ENCODE measurements at places on chromosomes 4 and X.

- DNase-seq = no peak
Observed at GRCh38 chr4:124491361-124492145, 221.0 kb downstream of the ANKRD50 start.

DNA sequence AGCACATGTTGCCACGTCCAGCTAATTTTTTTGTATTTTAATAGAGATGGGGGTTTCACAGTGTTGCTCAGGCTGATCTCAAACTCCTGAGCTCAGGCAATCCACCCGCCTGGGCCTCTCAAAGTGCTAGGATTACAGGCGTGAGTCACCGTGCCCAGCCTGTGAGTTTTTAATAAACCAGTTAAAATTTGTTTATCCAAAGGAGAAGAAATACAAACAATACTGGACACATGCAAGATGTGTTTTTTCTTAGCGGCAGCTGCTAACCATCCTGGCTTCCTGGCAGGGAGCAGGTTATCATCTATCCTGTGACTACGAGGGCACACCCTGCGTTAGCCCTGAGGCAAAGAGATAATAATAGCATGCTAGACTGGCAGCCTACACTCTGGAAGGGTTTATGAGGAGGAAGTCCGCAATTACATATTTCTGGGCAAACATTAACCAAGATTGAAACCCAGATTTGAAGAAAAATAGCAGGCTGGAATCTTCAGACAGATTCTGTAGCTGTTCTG, 191.4 kb downstream of the SPRY1 start:
- no peak for DNase-seq

- no peak for DNase-seq
Observed at GRCh38 chr4:80336582-80336981, 1.1 kb downstream of the CFAP299 start.

DNA sequence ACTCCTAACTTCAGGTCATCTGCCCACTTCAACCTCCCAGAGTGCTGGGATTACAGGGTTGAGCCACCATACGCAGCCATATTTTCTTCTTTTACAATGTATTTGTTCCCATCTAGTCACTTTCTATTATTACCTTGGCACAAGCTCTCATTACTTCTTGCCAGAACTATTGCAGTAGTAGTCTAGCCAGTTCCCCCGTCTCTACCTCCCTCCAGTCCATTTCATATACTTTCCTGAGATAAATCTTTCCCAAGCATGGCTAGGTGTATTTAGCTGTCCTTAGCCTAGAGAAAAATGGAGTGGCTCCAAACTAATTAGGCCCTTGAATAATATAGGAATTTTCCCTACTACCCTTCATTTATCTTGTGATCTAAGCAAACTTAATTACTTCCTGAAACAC, 412.2 kb downstream of the RPA4 start:
- DNase-seq = no peak

GRCh38 chr4:175716961-175717360, 95.1 kb downstream of the GPM6A start:
- DNase-seq = no peak

DNA sequence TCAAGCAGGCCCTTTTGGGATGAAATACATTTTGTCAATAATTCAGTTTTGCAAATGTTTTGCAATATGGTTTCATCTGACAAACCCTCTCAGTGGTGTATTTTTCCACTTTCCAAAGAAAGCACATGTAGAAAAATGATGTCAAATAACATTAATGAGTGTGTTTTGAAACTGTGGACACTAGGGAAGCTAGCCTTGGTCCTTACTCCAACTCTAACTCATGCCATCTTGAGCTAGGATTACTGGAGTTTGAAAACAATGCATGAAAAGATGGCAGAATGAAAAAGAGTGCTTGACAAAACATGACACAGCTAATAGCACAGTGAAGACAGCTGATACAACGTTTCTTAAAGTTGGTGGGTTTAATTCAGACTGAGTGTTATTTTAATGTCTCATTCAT, 41.4 kb downstream of the HAND2 start:
- DNase-seq = no peak

- no peak for DNase-seq
Observed at GRCh38 chrX:81003491-81004185, 194.0 kb upstream of the BRWD3 start.

- DNase-seq = no peak
Observed at GRCh38 chrX:42832764-42833549, 55.0 kb upstream of the PPP1R2C start.

DNA sequence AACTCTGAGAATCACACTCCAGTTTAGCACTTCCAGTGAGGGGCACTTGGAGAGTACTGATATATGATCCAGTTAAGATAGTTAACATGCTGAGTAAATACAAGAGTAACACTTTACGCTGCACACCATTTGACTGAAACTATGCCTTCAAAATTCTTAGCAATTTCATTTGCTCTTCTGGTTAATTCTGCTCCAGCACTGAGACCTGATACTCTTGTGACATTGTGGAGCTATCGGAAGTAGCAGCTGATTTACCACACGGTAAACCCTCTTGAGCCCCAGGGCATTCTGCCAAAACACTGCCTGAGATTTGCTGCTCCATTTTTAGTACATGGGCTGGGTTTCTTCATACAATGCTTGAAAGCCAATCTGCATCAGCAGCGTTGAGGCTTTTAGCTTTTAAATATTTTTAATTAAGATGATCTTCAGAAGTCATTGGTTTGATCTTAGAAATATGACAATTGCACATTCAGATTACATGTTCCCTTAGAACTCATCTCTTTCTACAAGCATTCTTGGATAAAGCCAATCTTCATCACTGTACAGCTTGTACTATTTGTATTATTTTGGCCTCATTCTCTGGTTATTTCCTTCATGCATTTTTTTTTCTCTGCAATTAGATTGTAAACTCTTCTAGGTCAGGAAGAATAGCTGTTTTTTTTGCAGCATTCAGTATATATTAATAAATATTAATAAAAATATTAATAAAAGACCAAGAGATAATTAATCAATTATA, 67.8 kb upstream of the ETNPPL start:
- DNase-seq = peak; percentile 5

DNA sequence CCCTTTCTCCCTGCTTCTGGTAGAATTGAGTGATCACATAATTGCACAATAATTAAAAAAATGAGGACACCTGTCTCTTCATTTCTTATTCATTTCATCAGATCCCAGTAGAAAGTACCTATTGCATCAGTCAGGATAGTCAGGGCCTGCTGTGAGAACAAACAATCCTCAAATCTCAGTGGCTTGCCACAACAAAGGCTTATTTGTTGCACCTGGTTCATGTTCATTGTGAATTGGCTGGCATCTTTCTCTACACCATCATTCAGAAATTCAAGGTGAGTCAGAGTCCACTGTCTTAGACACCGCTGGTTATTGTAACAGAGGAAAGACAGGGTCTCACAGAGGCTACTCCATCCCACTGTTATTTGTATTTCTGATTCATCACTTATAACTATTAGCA, 409.8 kb downstream of the STIM2 start:
- DNase-seq = no peak

GRCh38 chr4:52550186-52550585, 108.9 kb downstream of the USP46 start:
- DNase-seq = no peak

DNA sequence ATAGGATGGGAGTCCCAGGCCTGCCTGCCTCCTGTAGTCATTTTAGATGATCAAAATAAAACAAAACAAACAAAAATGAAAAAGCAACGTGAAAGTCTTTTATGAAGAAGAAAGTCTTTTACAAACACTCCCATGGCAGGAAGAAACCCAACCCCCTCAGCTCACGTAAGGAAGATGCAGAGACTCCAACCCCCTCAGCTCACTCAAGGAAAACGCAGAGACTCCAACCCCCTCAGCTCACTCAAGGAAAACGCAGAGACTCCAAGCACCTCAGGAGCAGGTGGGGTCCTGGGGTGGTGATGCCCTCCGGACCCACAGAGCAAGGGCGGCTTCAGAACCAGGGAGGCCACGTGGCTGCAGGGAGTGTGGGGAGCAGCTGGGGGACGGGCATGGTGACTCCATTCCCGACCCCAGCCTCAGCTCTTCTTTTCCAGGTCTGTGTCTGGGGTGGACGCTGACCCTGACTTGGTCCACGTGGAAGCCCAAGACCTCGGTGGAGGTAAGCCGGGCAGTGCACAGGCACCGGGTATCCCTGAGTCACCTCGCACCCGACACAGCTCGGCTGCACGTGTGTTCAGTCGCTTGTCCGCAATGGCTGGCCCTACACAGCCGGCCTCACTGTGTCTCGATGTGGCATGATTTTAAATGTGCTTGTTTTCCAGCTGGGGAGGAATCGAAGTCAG, 226.5 kb upstream of the PSAPL1 start:
- DNase-seq = no peak

All from stimulated activated CD4-positive, alpha-beta T cell treated with anti-CD3 and anti-CD28 coated beads, Interleukin-12 subunit alpha, Interleukin-12 subunit beta, amount 100 ng/mL, for 48 hours (primary cell).